ENCODE measurements at places on chromosomes 1 and 21.
A peak's percentile ranks its signal among the peaks of the same experiment; 100 is the strongest.

DNA sequence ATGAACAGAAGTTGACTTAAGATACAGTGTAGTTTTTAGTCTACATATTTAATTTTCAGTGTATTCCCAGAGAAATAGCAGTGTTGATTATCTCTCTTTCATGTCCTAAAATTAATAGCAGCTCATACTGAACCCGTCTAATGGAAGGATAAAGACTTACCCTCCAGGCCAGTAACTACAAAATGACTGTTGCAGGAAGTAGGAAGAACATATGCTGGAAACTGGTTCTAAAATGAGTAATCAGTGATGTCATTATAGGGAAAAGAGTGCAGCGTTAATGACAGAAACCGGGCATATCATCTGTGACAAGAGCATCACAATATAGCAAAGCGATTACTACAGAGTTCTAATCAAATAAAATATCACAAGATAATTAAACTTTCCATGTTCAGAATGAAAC lies 385.5 kb downstream of the SMYD3 start:
- DNase-seq = no peak
- H3K4me1 ChIP-seq = peaks cover 1% of the 10 kb centered on the region
- H3K27ac ChIP-seq = no peak overlapping the region
- H3K36me3 ChIP-seq = peaks cover 3% of the 10 kb centered on the region
- H3K4me3 ChIP-seq = no peak overlapping the region
- H3K27me3 ChIP-seq = no peaks in the 10 kb centered on the region

- H3K36me3 ChIP-seq = no peaks in the 10 kb centered on the region
- no peak overlapping the region for H3K4me3 ChIP-seq
- no peak overlapping the region for H3K27ac ChIP-seq
These were observed 435.8 kb downstream of the MRPL39 start for GRCh38 chr21:25171438-25171837.

DNA sequence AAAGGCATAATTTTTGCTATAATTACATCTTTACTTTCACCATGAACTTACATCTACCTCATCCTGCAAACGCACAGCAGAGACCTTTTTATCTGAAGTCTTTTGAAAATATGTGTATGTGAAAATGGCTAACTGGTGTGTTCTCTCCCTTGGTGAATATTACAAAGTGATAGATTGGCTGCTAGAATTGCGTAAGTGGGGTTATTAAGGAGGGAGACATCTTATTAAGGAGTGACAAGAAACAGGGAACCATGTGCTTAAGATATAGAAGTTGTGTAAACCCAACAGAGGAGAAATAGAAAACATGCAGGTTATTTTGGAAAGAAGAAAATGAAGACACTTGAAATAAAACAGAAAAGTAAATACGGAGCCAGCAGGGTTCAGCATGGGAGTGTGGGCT lies 7.8 kb downstream of the KCNJ15 start:
- H3K27ac ChIP-seq = no peak overlapping the region
- peaks cover 2% of the 10 kb centered on the region for H3K36me3 ChIP-seq
- no peak for DNase-seq
- H3K4me1 ChIP-seq = peaks cover 13% of the 10 kb centered on the region
- H3K27me3 ChIP-seq = no peaks in the 10 kb centered on the region

- no peaks in the 10 kb centered on the region for H3K27me3 ChIP-seq
- H3K4me1 ChIP-seq = peaks cover 4% of the 10 kb centered on the region
- no peak overlapping the region for H3K4me3 ChIP-seq
- no peak overlapping the region for H3K27ac ChIP-seq
- no peaks in the 10 kb centered on the region for H3K36me3 ChIP-seq
These were observed 356.0 kb downstream of the HHAT start for GRCh38 chr1:210684466-210685294.

DNA sequence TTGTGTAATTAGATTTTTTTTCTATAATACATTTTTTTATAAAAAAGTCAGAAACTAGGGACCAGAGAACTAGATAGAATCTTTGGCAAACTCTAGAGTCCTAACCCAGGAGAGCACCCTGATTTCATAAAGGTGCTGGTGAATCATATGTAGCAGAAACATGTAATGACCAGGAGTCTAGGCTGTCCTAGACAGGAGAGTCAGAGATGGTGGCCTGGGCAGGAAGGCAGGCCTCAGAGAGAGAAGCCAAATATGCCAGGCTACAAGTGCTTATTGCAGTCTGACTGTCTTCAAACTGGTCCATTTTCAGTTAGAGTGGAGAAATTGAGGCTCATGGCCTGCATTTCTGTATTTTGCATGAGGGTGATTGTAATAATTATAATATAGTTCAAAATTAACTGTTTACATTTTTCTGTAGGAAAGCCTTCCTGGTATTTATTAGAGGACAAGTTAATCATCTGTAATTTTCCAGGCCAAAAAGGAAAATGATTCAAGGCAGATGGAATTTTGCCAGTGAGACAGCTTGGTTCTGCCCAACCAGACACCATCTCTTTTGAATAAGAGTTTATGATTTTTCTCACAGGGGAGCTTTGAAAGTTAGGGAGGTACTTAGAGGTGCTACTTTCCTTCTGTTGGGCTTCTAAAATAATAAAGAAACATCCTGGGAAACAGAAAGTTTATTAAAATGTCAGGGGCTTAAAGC lies 129.8 kb downstream of the S1PR1 start:
- H3K27me3 ChIP-seq = no peaks in the 10 kb centered on the region
- H3K27ac ChIP-seq = peak overlapping the region; percentile 91
- H3K4me3 ChIP-seq = no peak overlapping the region

DNA sequence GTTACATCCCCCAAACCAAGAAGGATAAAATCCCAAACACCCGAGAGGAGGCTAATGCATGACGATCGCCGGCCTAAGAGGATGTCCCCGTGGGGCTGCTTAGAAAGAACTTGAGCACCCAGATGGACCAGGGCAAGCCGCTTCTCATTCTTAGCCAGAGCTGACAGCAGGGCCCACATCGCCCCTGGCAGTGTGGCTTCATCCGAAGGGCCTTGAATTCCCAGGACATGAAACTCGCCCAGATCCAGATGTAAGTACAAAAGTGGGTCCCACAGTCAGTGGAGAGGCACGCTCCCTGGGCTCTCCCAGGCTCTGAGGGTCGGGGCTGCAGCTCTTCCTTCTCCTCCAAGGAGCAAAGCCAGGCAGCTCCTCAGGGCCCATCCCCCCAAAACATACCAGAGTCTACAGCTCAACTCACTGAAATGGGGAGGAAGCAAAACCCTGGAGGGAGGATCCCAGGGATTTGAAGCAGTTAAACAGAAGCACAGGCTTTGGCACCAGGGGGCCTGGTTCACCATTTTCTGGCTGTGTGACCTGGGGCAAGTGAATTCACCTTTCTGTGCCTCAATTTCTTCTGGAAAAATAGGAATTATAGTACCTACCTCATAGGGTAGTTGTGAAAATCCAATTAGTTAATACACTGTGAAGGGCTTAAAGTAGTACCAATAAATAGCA lies 85.6 kb downstream of the MAN1C1 start:
- DNase-seq = peak; percentile 51
- no peak overlapping the region for H3K27ac ChIP-seq
- peaks cover 12% of the 10 kb centered on the region for H3K4me1 ChIP-seq
- H3K27me3 ChIP-seq = no peaks in the 10 kb centered on the region

DNA sequence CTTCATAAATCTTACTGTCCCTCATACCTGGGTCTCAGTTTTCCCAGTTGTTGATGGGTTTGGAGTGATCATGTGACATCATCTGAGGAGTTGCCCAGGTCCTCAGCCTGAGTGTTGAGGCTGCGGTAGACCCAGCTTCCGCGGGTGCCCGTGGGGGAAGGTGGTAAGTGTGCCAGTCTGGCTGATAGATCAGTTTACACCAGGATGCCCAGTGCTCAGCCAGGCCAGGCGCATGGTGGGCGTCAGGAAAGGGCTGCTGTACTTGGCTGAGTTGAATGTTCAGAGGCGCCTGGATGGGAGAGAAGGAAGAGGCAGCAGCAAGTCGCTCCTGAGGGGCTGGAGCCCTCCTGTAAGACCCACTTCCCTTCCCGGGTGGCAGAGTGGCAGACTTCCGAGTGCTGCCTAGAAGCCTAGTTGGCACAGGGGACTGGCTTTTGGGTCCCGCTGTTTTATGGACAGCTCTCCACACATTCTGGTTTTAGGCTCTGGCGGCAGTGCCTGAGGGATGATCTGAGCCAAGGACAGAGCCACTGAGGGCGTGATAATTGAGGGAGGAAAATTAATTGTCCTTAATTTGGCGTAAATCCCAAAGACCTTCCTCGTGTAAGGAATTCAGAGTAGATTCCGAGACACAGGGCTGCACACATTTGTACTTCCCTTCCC lies 35.8 kb downstream of the PTPRF start:
- no peak for DNase-seq
- peaks cover 22% of the 10 kb centered on the region for H3K4me1 ChIP-seq
- peaks cover 39% of the 10 kb centered on the region for H3K36me3 ChIP-seq

- peaks cover 2% of the 10 kb centered on the region for H3K4me1 ChIP-seq
- no peaks in the 10 kb centered on the region for H3K27me3 ChIP-seq
- peaks cover 35% of the 10 kb centered on the region for H3K36me3 ChIP-seq
- DNase-seq = no peak
These were observed 14.7 kb downstream of the CTTNBP2NL start for GRCh38 chr1:112410673-112411072.

GRCh38 chr1:147785794-147786506 lies 25.5 kb upstream of the GJA5 start:
- no peak overlapping the region for H3K4me3 ChIP-seq
- no peaks in the 10 kb centered on the region for H3K36me3 ChIP-seq
- no peak for DNase-seq

- no peak for DNase-seq
- no peaks in the 10 kb centered on the region for H3K36me3 ChIP-seq
- H3K4me1 ChIP-seq = no peaks in the 10 kb centered on the region
- no peaks in the 10 kb centered on the region for H3K27me3 ChIP-seq
- H3K27ac ChIP-seq = no peak overlapping the region
- H3K4me3 ChIP-seq = no peak overlapping the region
These were observed 105.0 kb downstream of the GPATCH2 start for GRCh38 chr1:217525773-217526490.

- no peak overlapping the region for H3K4me3 ChIP-seq
- H3K4me1 ChIP-seq = no peaks in the 10 kb centered on the region
- no peak for DNase-seq
- H3K27me3 ChIP-seq = no peaks in the 10 kb centered on the region
- peak overlapping the region; percentile 20 for H3K27ac ChIP-seq
These were observed 538.6 kb upstream of the ADAMTS5 start for GRCh38 chr21:27505516-27505915.

DNA sequence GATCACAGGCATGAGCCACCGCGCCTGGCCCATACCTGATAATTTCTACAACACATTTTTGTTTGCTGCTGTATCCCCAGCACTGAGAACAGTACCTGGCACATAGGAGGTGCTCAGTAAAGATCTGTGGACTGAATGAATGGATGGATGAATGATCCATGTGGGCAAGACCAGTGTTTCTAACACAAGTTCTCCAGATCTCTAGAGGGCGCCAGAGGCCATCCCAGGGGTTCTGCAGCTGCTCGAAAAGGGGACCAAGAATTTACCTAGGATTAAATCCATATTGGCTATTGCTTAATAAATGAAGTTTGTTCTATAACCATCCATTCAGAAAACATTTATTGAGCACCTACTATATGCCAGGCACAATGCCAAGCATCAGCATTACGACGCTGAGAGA lies 167.7 kb downstream of the ACTL8 start:
- no peak for DNase-seq
- no peaks in the 10 kb centered on the region for H3K4me1 ChIP-seq
- no peaks in the 10 kb centered on the region for H3K27me3 ChIP-seq
- H3K27ac ChIP-seq = no peak overlapping the region

- no peak for DNase-seq
- H3K36me3 ChIP-seq = no peaks in the 10 kb centered on the region
- H3K27me3 ChIP-seq = peaks cover 9% of the 10 kb centered on the region
- no peak overlapping the region for H3K27ac ChIP-seq
These were observed 5.0 kb upstream of the HTR1D start for GRCh38 chr1:23222331-23222730.

- no peak for DNase-seq
- H3K27ac ChIP-seq = no peak overlapping the region
- H3K36me3 ChIP-seq = no peaks in the 10 kb centered on the region
- H3K4me3 ChIP-seq = no peak overlapping the region
These were observed 96.8 kb upstream of the C21orf91 start for GRCh38 chr21:17915976-17916375.

- H3K4me3 ChIP-seq = no peak overlapping the region
- H3K27me3 ChIP-seq = no peaks in the 10 kb centered on the region
- no peaks in the 10 kb centered on the region for H3K36me3 ChIP-seq
- H3K4me1 ChIP-seq = no peaks in the 10 kb centered on the region
- H3K27ac ChIP-seq = no peak overlapping the region
These were observed 603.7 kb upstream of the CAMK1G start for GRCh38 chr1:208979776-208980175.

DNA sequence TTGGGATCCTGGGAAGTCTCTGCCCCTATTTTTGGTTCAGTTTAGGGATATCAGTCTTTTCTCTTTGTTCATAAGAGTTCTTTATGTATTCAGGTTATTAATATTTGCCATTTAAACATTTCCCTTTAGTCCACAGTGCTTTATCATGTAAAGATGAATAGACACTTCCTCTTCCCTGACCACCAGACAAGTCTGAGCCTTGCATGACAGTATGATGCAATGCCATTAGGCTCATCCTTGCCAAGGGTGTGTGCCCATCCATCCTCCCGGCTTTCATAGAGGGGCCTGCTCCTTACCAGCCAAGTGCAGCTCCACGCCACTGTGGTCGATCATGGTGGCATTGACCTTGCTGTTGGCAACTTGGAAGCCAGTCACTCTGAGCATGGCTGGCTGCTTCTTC lies 52.1 kb downstream of the ZSCAN20 start:
- no peaks in the 10 kb centered on the region for H3K4me1 ChIP-seq
- DNase-seq = no peak

DNA sequence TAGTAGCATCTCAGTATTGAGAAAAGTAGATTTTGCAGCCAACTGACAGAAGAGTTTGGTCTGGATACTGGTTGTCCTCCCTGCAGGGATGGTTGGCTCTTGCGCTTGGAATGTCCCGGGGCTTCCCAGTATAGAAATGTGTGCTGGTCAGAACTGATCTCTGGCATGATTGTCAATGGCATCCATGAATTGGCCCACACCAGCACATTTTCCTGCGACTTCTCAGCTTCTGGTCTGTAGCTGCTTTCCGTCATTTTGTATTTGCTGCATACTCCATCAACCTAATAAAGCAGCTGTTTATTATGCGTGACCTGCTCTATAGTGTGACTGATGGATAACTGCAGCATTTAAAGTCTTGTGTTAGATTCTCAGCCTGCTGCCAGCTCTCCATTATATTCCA lies 203.7 kb downstream of the S1PR1 start:
- H3K27ac ChIP-seq = no peak overlapping the region
- no peak overlapping the region for H3K4me3 ChIP-seq
- no peaks in the 10 kb centered on the region for H3K36me3 ChIP-seq
- no peak for DNase-seq

GRCh38 chr1:168731244-168731953 lies 2.4 kb upstream of the DPT start:
- H3K27ac ChIP-seq = no peak overlapping the region
- DNase-seq = no peak
- peaks cover 6% of the 10 kb centered on the region for H3K27me3 ChIP-seq
- no peaks in the 10 kb centered on the region for H3K36me3 ChIP-seq

GRCh38 chr1:45673956-45674355 lies 12.4 kb downstream of the GPBP1L1 start:
- H3K4me1 ChIP-seq = peaks cover 8% of the 10 kb centered on the region
- no peak overlapping the region for H3K27ac ChIP-seq
- H3K27me3 ChIP-seq = no peaks in the 10 kb centered on the region
- H3K4me3 ChIP-seq = no peak overlapping the region
- peaks cover 15% of the 10 kb centered on the region for H3K36me3 ChIP-seq
- no peak for DNase-seq
